RWPE1 (cell line): ENCODE measurements at places on chromosomes 6 and 20.

GRCh38 chr6:54515013-54515412 lies 206.8 kb downstream of the TINAG start:
- peak; percentile 5 for DNase-seq

GRCh38 chr6:27829453-27830211 lies 82.6 kb downstream of the OR2B2 start:
- no peak for DNase-seq

DNA sequence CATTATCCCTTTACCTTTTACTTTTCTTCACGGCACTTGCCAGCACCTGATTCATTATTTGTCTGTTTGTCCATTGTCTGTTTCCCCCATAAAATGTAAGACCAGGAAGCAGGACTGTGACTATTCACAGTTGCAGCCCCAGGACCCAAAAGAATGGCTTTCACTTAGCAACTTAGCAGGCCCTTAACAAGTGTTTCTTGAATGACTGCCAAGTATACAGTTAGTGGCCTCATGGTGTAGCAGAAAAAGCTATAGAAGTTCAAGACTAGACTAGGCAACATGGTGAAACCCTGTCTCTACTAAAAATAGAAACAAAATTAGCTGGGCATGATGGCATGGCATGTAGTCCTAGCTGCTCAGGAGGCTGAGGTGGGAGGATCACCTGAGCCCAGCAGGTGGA lies 4.3 kb downstream of the SLC26A8 start:
- DNase-seq, result no peak

DNA sequence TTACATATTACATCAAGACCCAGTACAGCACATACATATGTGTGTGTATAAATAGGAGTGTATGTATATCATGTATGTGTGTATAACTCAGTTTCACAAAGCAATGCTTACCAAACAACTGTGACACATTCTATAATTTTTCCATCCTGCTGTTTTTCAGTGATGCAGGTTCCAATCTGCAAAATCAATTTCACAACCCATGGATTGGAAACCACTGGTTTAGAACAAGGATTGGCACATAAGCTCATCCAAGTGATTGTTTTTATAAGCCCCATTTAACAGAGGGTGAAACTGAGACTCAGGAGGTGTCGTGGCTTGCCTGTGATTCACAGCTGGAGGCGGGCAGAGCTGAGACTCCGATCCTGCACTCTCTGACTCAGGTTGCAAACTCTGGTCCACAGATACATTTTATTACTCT lies 158.2 kb downstream of the ZMYND8 start:
- DNase-seq, result no peak

DNA sequence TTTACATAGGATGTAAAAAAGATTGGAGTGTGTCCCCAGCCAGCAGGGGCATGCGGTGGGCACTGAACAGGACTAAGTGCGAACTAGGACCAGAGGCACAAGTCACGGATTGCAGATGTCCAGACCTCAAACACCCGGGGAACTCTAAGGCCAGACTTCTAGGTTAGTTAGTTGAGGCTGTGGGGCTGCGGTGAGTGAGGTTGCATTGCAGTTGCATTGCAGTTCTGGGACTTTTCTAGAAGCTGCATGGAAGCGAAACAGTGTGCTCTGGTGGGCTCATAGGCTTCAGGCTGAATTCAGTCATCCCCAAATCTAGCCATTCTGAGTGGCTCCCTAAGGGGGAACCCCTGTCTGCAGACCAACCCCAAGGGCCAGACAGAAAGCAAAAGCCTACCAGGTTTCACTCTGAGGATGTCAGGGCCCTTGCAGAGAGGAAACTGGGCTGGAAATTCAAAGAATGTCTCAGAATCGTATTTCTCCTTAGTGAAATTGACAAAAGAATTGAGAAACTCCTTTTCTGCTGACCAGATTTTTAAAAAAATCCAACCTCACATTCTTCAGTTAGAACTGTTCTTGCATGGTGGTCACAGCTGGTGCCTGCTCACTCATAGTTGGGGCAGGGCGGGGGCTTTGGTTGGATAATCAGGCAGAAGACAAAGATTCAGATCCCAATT lies 182.8 kb downstream of the ZDHHC14 start:
- no peak for DNase-seq

- DNase-seq, result no peak
These were observed 155.2 kb upstream of the UST start for GRCh38 chr6:148591656-148592055.

- DNase-seq, result no peak
These were observed 237.5 kb downstream of the ERMARD start for GRCh38 chr6:169988769-169989550.

GRCh38 chr20:40880729-40881109 lies 147.9 kb upstream of the TOP1 start:
- DNase-seq, result no peak

DNA sequence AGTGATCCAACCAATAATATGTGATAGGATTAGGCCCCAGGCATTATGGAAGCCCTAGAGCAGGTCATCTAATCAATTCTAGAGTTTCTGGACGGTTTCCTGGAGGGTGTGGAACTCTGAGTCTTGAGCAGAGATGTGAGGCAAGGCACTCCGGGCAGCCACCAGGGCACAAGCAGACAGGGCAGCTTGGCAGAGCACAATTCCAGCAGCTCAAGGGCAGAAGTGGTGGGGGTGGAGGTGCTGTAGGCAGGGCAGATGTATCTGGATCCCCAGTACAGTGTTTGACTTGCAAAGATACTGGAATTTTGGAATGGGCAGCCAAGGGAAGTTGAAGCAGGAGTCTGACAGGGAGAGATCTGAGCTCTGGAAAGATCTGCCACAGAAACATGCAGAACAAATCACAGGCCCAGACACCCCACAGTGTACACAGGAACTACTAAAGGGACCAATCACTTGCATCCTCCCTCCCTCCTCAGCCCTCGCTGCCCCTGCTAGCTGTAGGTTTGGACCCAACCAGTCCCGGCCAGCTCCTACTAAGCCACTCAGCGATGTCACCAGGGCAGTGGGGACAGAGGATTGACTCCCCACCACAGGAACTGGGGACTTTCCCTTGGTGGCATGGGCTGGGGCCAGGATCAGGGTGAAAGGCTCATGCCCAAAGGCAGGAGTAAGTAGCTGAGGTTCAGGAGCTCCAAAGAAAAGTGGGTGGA lies 47.0 kb downstream of the TFEB start:
- DNase-seq, result no peak

DNA sequence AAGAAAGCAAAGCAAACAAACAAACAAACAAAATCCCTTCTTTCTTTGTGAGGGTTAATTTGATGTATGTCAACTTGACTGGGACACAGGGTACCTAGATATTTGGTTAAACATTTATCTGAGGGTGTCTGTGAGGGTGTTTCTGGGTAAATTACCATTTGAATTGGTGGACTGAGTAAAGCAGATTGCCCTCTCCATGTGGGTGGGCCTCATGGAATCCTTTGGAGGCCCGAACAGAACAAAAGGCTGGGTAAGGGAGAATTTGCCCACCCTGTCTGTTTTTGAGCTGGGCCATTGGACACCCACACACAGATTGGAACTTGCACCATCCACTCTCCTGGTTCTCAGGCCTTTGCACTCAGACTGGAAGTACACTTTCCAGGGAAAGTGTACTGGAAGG lies 628.8 kb upstream of the CITED2 start:
- no peak for DNase-seq

DNA sequence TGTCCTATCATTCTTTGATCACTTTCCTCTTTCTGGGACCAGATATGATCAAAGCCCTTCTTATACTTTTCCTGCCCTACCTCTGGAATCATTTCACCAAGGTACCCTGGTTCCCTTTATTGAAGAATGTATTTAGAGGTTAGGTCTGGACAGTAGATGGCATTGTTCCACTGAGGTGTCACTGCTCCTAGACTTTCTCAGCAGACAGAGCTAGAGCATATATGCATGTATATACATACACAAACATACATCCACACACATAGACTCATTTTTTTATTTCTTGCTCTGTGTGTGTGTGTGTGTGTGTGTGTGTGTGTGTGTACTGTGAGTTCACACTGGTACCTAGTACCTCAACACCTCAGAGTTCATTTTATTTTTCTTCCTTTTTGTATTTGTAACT lies 40.9 kb downstream of the PTPRA start:
- no peak for DNase-seq

DNA sequence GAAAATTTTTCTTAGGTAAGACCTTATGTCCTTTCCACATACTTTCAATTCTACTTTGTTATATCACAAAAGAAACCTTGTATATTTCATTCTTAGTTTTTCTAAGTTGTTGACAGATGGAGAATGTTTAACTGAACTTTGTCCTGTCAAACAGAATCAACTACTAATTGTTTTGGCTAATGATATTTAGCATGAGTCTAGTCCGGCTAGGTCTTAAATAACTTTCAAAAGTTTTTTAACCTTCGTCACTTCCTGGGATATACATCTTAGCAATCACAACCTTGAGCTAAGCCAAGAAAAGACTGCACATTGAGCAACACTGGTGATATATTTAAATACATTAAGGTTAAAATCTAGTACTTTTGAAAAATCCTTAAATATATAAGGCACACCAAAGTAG lies 62.9 kb upstream of the RUNX2 start:
- DNase-seq, result no peak

GRCh38 chr6:84967389-84967788 lies 203.0 kb upstream of the TBX18 start:
- DNase-seq, result peak; percentile 15

DNA sequence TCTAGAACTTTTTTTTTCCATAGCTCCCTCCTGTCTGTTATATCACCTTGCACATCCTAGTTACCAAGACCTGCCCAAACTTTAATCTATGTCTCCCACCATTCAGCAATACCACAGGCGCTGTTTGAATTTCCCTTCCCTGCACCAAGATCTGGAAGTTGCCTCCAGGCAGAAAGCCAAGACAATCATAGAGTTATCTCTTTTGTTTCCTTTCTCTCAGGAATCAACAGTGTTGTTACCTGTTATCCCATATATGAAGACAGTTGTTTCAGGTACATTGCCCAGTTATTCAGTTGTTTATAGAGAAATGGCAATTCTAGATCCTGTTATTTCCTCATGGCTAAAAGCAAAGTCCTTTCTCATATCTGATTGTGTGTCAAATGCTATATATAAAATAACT lies 63.2 kb downstream of the PDSS2 start:
- DNase-seq, result no peak

DNA sequence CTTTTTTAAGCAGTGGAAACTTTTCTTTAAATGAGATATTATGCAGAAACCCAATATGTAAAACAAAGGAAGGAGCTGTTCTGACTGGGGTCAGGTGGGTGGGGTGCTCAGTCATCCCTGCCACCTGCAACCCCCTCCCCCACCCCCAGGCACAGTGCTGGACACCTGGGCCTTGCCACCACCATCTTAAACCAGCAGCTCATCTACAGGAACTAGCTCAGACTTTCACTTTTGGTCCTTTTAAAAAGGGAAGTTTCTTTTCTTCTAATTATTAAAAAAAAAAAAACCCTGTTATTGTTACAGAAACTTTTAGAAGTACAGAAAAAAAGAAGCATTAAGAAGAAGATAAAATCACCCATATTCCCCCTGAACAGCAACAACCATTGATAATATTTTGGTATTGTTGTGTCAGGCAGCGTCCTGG lies 37.1 kb downstream of the PPP1R16B start:
- no peak for DNase-seq

DNA sequence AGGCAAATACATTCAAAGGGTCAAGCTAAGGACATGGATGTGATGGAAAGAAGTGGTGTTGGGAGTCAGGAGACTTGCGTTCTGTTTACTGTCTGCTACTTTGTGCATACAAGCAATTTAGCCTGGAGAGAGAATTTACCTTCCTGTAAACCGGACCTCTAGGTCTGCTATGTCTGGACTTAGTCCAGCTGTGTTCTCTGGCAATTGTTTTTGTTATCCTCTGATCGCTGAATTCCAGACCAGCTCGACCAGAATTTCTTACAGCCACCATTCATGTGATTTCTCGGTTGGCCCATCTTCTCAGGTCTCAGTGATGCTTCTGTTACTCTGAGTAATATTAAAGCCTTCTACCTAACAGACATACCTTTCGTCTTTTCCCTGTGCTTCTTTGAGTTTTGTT lies 75.2 kb downstream of the LRRC1 start:
- DNase-seq, result no peak

- no peak for DNase-seq
These were observed 428.1 kb upstream of the NOX3 start for GRCh38 chr6:155883741-155884140.

DNA sequence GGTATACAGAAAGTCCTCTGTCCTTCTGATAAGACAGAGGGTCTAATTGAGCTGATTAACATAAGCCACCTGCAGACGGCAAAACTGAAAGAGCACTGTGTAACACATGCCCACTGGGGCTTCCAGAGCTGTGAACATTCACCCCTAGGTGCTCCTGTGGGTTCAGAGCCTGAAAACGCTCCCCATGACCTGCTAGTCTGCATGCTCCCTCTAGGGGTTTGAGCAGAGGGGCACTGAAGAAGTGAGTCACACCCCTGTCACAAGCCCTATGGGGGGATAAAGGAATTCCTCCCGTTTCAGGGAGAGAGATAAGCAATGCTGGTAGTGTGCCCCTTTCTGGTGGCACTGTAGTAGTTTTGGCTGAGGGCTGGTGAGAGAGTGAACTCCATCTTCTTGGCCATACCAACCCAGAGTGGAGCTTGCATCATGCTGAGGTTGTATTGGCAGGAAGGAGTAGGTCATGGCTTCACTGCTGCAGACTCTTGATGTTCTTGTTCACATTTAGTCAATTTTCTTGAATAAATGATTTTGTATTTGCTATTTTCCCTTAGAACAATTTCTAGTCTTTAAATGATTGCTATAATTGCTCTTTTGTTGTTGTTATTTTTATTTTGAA lies 637.5 kb upstream of the MAN1A1 start:
- DNase-seq, result no peak

GRCh38 chr20:12466915-12467314 lies 541.9 kb upstream of the SPTLC3 start:
- DNase-seq, result no peak

DNA sequence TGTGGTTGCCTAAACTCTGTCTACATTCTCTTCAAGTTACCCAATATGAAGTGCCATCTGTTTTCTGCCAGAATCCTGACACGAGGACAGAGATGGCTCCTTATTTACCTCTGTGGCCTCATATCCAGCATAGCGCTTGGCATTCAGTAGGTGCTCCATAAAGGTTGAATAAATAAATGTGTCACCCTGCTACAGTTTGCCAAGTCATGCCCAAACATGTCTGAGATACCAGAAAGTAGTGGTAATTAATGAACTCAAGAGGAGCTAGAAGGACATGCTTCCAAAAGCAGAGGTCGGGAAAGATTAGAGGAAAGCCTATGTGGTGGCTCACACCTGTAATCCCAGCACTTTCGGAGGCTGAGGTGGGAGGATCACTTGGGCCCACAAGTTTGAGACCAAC lies 30.9 kb upstream of the E2F3 start:
- DNase-seq, result peak; percentile 15

GRCh38 chr6:11656491-11656890 lies 118.9 kb downstream of the TMEM170B start:
- no peak for DNase-seq

DNA sequence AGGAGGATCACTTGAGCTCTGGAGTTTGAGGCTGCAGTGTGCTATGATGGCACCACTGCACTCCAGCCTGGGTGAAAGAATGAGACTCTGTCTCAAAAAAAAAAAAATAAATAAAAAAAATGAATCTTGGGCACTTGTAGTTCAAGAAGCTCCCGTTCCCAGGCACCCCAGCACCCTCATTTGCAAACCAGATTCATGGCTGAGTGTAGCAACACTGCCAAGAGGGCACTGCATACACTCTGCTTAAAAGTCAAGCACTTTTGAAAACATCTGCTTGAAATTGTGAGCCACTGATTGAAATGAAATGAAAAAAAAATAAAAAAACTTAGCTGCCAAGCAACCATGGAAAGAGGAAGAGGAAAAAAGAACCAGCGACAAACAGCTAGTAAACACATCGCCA lies 124.7 kb upstream of the SASH1 start:
- DNase-seq, result no peak
